Activated naive CD8-positive, alpha-beta T cell treated with anti-CD3 and anti-CD28 coated beads, Interleukin-2, amount 10 ng/mL, durations not matched to agents 7 days and 5 days (primary cell): ENCODE measurements at places on chromosomes 1 and 21.

GRCh38 chr1:36913484-36914060 is 120.7 kb downstream of the GRIK3 start:
- no peak for DNase-seq

GRCh38 chr1:235992346-235992745 is 72.5 kb downstream of the NID1 start:
- DNase-seq = no peak

DNA sequence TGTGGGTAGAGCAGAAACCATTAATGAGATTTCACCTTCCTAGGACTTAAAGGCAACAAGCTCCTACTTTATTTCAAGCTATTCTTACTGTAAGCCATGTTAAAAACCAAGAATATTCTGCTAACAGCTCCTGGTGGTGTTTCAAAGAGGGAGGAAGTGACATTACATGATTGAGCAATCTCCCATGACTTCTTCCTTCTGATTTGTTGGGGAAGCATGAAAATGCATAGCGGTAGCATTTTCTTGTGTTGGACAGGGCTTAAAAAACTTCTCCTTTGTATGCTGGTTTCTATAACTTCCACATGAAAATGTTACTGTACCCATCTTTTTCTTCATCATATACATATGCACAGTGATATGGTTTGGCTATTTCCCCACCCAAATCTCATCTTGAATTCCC is 297.0 kb upstream of the SNX7 start:
- no peak for DNase-seq

GRCh38 chr1:25566730-25567341 is 23.4 kb downstream of the LDLRAP1 start:
- DNase-seq = peak; percentile 67

DNA sequence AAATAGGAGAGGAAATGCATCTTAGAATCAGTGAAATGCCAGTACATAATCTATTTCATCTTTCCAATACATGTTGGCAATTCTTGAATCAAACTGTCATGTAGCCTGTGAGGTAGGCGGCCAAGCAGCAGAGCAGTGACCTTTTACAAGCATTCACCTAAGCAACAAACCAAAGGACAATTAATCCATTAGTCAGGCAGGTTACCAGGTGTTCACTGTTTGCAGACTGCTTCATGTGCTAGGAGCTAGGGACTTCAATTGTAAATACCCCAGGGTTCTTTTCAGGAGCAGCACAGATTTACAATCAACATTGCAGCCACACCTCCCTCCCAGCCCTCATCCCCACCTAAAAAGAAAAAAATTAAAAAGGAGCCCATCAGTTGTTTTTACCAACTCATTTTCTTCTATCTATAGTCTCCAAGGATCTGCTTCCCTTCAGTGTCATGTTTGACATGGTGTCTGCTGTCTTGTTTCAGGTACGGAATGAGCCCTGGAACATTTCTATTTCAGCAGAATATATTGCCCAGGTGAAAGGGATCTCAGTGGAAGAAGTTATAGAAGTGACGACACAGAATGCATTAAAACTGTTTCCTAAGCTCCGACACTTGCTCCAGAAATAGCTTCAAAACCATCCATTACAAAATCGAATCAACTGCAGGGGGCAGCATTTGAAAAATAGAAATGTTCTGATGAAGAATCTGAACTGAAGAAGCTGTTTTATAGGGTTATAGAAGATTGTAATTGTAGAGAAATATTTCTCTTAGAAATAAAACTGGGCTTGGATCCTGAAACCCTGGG is 23.0 kb downstream of the TATDN3 start:
- no peak for DNase-seq
